AG04450 (cell line): ENCODE measurements at places on chromosomes 5 and 9. TPM values are rescaled to one million over a fixed set of nuclear protein-coding genes. Genes with fewer than 3 reads are reported as not detected.

GRCh38 chr9:72006501-72006900, 53.9 kb downstream of the C9orf57 start:
- DNase-seq, result no peak

The PCDHB13 gene
- polyA plus RNA-seq, result 0.60 and 0.73 TPM in 2 replicates

The DNAH5 gene
- polyA plus RNA-seq, result 9.9 and 12.4 TPM in 2 replicates

The ZBED3 gene
- polyA plus RNA-seq, result 7.3 TPM in 2 replicates

The CDKN2B gene
- polyA plus RNA-seq, result 10.2 and 10.7 TPM in 2 replicates

- DNase-seq, result no peak
Measured at GRCh38 chr5:59757442-59757841, 136.1 kb downstream of the PDE4D start.

- no peak for DNase-seq
Measured at GRCh38 chr5:134100283-134101091, 14.0 kb upstream of the TCF7 start.

DNA sequence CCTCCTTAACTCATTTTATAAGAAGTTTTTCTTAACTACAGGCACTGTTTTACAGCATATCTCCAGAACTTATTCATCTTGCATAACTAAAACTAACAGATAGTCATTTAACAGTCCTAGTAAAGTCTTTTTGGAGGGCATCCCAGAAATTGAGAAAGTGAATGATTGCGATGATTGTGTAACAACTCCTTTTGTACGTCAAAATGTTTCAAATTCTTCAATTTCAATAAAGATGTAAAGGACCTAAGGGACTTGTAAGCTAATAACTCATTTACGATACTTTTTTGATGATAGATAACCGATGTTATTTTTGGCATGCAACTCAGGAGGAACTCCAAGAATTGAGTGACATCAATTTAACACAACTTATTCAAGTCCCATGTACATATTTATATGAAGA, 42.7 kb downstream of the SVEP1 start:
- DNase-seq, result peak; percentile 38
